Stimulated activated CD4-positive, alpha-beta T cell treated with anti-CD3 and anti-CD28 coated beads, Interleukin-4, amount 100 ng/mL, for 24 hours (primary cell): ENCODE measurements at places on chromosomes 5 and 9.
A peak's percentile ranks its signal among the peaks of the same experiment; 100 is the strongest.

- peak; percentile 28 for DNase-seq
Measured at GRCh38 chr5:132481596-132482211, 8.9 kb downstream of the IRF1 start.

DNA sequence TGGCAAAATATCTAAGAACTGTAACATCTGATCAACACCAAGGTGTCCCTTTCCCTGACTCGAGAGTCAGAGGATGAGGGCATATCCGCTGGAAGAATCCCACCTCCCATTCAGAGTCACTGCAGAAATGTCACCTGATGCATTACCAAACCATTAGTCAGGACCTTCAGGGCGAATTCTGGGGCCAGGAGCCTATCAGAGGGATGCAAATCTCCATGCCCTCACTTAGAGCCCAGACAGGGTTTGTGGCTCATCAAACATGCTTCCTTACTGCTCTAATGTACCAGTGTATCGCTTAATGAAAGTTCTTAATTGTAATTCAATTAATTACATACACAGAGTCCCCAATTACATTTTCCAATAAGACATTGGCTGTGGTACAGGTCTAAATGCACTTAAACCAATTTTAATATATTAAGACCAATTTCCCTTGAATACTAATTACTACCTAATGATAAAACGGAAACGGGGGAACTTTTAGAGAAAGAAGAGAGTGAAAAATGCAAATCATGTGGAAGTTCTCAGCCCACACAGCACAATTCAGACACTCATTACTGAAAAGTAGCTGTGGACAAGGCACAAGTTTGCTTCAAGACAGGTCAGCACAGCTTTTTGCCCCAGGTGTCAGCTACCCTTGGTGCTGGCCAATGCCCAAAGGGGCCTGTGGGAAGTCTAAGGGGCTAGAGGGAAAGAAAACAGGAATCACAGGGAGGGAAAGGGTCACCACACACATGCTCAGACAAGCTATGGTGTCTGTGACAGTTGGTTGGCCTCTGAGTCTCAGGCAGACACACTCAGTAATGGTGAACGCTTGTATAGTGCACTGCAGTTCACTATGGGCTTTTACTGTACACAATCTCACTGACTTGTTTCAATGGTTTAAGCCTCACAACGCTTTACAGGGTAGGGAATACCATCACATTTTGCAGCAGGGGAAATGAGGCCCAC lies 211.6 kb downstream of the MAPKAP1 start:
- no peak for DNase-seq

GRCh38 chr5:78776637-78777036 lies 128.1 kb upstream of the LHFPL2 start:
- DNase-seq: no peak

DNA sequence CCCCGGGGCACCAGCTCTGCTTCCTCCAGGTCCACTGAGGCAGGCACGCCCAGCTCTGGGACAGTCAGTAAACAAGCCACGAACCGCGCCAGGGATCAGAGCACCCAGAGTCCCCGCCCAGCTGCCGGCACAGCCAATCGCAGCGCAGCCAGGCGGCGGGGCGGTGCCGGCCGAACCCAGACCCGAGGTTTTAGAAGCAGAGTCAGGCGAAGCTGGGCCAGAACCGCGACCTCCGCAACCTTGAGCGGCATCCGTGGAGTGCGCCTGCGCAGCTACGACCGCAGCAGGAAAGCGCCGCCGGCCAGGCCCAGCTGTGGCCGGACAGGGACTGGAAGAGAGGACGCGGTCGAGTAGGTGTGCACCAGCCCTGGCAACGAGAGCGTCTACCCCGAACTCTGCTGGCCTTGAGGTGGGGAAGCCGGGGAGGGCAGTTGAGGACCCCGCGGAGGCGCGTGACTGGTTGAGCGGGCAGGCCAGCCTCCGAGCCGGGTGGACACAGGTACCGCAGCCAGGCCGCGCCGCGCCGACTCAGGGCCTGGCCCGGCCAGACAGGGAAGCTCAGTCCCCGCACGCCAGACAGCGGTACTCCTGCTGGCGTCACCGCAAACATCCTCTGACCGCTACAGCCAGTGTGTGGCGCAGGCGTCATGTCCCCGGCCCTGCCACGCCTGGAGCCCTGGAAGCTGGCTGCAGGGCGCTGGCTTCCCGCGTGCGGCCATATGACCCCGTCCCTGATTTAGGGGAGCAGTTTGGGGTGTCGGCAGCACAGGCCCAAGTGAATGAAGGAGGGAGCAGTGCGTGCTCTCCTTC lies at the start of gene CTSL:
TSS of gene CTSL (plus strand) at position 220 of the 810 bp plus-strand sequence. CDS start 1,485 bp downstream, outside the sequence.
- DNase-seq: peak; percentile 56
